ENCODE measurements at places on chromosomes 3 and 15.
A peak's percentile ranks its signal among the peaks of the same experiment; 100 is the strongest.

GRCh38 chr3:141367038-141367730, 1.1 kb upstream of the ZBTB38 start:
- DNase-seq: no peak

DNA sequence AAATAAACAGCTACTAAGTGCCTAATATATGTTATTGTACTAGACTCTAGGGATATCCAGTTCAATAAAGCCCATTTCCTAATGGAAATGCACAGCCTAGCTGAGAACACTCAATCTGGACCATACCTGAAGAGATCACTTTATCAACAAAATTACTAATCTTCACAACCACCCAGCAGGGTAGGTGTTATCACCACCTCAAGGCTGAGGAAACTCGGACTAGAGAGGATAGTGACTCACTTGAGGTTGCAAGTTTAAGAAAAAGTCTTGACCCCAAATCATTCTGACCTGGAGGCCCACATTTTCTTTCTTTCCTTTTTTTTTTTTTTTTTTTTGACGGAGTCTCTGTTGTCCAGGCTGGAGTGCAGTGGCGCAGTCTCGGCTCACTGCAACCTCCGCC, 3.1 kb upstream of the FMN1 start:
- no peak for DNase-seq

GRCh38 chr15:98232761-98233160, 272.3 kb downstream of the ARRDC4 start:
- no peak for DNase-seq

DNA sequence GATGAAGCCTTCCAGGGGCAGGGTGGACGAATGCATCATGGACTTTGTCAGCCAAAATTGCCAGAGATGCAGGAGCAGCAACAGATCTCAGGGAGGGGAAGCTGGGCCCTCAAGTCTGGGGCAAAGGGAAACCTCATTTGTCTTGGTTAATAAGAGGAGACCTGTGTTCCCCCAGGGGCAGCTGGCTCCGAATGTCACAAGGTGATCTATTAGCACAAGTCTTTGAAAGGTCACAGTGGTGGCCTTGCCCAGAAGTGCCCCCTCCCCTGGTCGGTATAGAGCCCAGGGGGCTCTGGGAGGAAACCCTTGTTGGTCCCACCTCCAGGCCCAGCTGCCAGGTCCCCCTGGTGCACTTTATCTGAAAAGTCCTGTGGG, 46.2 kb downstream of the ABTB1 start:
- no peak for DNase-seq

GRCh38 chr3:112579697-112580096, 17.9 kb downstream of the SLC35A5 start:
- no peak for DNase-seq

- no peak for DNase-seq
These were observed 129.5 kb downstream of the ATP8B4 start for GRCh38 chr15:49989498-49989897.

GRCh38 chr3:111923095-111923771, 55.6 kb upstream of the ABHD10 start:
- DNase-seq: no peak

GRCh38 chr3:189941679-189942078, 179.0 kb downstream of the P3H2 start:
- DNase-seq: no peak

DNA sequence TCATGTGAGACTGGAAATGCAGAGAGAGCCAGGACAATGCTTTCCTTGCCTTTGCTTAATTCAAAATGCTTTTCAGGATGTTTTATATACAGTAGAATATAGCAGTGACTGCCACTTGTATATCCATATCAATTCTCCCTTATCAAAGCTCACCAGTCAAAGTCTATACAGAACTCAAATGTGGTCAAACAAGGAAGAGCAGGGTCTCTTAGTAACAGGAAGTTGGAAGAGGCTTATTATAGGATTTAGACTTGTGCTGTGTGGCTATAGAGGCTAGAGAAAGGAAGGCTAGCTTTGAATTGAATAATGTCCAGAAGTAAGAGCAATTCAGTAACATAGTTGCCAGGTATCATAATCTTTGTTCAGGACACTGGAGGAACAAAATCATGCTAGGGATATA, 4.4 kb upstream of the SI start:
- no peak for DNase-seq

DNA sequence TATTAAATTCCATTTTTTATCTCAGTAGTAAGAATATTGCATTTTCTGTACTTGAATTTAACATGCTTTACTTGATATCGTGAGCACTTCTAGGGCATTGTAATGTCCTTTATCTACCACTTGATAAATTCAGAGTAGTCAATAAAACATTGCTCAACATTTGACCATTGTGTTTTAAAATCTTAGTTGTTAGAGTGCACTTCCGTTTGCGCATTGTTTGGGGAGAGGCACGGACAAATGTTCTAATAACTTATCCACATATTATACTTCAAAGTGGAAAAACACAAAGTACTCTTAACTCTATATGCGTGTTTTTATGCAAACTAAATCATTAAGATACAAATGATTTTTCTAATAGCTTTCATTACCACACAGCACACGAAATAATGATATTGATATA, 419 bp downstream of the FAM227B start:
- DNase-seq: peak; percentile 7

DNA sequence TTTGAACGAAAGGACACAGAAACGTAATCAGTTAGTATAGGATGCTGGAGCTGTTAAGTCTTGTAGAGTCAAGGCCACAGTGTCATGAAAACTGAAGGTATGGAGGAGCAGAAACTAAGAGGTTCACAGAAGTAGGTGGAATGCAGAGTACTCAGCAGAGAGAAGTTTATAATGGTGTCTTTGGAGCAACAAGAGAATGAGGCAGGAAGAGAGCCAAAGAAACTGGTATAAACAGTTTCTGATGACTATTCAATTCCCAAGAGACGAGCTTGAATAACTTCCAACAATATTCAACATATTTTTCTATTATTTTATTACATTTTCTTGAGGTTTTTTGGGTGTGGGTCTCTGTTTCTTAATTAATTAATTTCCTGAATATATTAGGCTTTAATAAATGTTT, 29.6 kb downstream of the GALK2 start:
- no peak for DNase-seq

DNA sequence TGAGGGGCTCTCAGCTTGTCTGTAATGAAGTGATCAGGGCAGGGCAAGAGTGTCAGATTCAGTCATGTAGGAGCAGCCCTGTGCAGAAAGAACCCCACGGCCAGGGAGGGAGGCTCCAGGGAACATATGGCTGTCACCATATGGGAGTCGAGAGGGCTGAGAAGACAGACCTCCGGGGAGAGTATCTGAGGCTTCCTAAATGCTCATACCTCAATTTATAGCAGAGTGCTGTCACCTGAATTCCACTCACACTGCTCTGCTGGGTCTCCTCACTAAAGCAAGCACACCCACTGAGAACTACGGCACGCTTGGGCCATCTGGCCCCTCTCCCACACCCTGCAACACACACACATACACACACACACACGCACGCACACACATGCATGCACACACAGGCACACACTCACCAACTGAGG, 92.3 kb upstream of the TJP1 start:
- DNase-seq: no peak

GRCh38 chr15:93524432-93524831, 435.4 kb upstream of the RGMA start:
- no peak for DNase-seq

DNA sequence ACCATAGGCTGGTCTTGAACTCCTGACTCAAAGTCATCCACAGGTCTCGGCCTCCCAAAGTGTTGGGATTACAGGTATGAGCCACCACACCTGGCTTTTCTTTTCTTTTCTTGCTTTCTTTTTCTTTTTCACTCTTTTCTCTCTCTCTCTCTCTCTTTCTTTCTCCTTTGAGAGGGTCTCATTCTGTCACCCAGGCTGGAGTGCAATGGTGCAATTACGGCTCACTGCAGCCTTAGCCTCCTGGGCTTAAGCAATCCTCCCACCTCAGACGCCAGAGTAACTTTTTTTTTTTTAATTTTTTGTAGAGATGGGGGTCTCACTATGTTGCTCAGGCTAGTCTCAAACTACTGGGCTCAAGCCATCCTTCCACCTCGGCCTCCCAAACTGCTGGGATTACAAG, 133.1 kb upstream of the UBE2E1 start:
- DNase-seq: no peak

- DNase-seq: no peak
These were observed 191.7 kb downstream of the PDZRN3 start for GRCh38 chr3:73433079-73433478.

DNA sequence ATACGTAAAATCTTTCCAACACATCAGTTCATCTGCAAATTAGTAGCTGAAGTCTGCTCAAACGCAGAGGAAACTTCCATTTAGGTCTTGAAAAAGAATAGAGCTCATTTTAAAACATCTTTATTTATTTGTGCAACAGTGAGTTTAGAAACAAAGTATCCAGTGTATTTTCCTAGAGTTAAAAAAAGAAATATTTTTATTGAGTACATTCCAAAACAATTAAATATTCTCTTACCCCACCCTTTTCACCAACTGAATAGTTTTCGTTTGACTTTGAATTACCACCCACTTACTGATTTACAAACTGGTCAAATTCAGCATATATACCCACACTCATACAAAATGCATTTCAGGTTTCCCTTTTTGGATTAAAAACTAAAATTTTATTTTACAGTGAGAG, 104.7 kb downstream of the ZBTB20 start:
- no peak for DNase-seq

GRCh38 chr3:12467746-12468145, 16.5 kb upstream of the TSEN2 start:
- DNase-seq: no peak

- no peak for DNase-seq
These were observed 53.7 kb upstream of the XCR1 start for GRCh38 chr3:46080969-46081345.
